Mesenchymal stem cell (in vitro differentiated cells and primary cell): ENCODE measurements at places on chromosomes 3 and 15.

DNA sequence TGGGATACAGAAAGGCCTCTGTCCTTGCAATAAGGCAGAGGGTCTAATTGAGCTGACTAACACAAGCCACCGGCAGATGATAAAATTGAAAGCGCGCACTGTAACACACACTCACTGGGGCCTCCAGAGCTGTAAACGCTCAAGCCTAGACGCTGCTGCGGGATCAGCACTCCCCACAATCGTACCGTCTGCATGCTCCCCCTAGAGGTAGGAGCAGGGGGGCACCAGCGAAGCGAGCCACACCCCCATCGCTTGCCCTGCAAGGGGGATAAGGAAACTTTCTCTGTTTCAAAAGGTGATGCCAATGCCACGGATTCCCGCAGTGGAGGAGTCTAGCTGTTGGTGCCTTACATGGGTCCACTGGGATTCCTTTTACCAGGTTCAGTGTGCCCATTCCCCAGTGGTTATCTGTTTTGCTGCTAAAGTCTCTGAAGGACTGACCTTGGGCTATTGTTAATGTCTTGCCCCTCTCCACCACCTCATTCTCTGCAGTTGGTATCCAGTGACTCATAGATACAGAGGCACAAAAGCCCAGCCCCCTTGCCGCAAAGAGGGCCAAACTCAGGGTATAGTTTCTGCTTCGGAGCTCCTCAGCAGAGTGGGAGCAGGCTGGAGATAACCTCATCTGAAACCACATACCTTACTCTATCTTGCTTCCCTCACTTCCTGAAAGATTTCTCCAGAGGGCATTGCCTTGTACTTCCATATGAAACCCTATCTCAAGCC, 139.3 kb upstream of the KBTBD8 start:
- DNase-seq = no peak

GRCh38 chr3:180808823-180809575, 103.5 kb upstream of the FXR1 start:
- no peak for DNase-seq

GRCh38 chr3:55480911-55481743, 6.0 kb downstream of the WNT5A start:
- peak; percentile 86 for DNase-seq

- DNase-seq = peak; percentile 2
These were observed 387.5 kb upstream of the ATP11B start for GRCh38 chr3:182405759-182406158.

DNA sequence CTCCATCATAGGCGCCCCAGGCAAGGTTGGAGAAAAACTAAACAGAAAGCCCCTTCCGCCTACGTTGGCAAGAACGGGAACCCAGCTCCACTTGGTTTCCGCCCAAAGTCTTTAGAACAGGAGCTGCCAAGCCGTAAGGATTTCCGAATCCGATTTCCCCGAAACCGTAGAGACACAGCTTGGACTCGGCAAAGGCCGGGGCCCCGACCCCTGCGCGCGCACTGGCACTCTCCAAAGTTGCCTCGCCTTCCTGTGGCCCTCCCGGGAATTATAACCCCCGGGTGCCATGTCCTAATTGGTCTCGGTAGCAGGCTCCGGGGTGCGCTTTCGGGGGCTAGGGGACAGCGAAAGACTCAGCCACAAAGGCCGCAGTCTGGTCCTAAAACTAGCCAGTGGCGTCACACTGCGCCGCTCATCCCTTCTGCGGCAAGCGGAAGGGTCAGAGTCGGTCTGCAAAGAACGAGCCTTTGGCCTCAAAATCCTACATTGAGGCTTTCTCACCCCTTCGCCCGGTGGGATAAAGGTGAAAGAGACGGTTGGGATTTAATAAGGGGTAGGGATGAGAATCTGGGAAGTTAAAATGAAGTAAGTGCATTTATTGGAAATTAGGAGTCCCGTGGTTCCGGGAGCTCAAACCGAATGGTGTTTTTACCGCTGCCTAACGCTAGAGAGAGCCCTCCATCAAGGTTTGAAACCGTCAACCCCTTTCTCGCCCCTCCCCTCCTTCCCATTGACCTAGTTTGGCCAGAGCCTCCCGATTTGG, 6.8 kb downstream of the BCL6 start:
- DNase-seq = peak; percentile 95

DNA sequence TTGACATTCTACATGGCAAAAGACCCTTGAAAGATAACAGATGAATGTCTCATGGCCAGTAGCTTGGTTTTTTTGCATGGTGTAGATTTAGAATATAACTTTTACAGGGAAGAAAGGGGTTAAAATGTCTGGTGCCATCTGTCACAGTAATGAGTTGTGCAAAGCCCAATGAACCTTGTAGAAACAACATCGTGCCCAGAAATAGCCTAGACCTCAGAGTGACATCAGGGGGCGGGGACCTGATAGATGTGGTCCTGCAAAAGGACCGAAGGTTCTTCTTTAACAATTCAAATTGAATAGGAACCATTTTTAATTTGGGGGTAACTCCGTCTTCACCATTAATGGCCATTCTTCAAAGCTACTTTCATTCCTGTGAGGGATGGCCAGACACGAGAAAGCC, 254.1 kb upstream of the CTDSPL start:
- DNase-seq = no peak
